ENCODE measurements at places on chromosomes 7 and 10. TPM values are rescaled to one million over a fixed set of nuclear protein-coding genes. Genes with fewer than 3 reads are reported as not detected.

- DNase-seq = no peak
- no peak overlapping the region for H3K4me3 ChIP-seq
- no peaks in the 10 kb centered on the region for H3K36me3 ChIP-seq
- no peaks in the 10 kb centered on the region for H3K4me1 ChIP-seq
- H3K27ac ChIP-seq = no peak overlapping the region
- H3K27me3 ChIP-seq = no peaks in the 10 kb centered on the region
Observed at GRCh38 chr7:7416031-7416858, 119.4 kb downstream of the COL28A1 start.

- no peaks in the 10 kb centered on the region for H3K36me3 ChIP-seq
- H3K27me3 ChIP-seq = no peaks in the 10 kb centered on the region
- no peak overlapping the region for H3K4me3 ChIP-seq
Observed at GRCh38 chr10:131016556-131016955, 295.0 kb downstream of the TCERG1L start.

DNA sequence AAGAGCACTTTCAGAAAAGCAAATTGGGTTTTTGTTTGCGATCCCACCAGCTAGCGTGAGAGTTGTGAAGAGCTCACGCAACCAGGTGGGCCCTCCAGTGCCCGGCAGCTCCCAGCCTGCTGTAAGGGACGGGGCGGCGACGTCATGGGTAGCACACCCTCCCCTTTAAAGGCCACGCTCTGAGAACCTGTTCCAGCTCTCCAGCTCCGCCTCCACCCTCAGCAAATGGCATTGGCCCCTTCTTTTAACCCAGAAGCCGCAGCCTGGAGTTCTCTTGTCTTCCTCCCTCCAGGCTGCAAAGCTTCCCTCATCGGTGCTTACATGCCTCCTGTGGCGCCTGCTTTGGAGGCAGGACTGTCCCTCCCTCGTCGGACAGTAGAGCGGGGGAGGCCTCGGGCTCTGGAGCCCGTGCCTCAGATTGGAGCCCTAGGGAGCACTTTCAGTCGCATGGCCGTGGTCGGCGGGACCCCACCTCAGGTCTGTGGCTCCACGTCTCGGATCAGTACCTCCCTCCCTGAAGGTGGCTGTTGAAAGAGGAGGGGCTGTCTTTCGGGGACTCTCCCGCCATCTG, 32.9 kb downstream of the WIPI2 start:
- H3K36me3 ChIP-seq = peaks cover 13% of the 10 kb centered on the region
- DNase-seq = no peak
- H3K4me3 ChIP-seq = no peak overlapping the region
- H3K4me1 ChIP-seq = no peaks in the 10 kb centered on the region

GRCh38 chr10:63466144-63466935, 563 bp upstream of the JMJD1C start:
- H3K4me3 ChIP-seq = peak overlapping the region; percentile 60
- H3K27ac ChIP-seq = peak overlapping the region; percentile 68
- peak; percentile 79 for DNase-seq

DNA sequence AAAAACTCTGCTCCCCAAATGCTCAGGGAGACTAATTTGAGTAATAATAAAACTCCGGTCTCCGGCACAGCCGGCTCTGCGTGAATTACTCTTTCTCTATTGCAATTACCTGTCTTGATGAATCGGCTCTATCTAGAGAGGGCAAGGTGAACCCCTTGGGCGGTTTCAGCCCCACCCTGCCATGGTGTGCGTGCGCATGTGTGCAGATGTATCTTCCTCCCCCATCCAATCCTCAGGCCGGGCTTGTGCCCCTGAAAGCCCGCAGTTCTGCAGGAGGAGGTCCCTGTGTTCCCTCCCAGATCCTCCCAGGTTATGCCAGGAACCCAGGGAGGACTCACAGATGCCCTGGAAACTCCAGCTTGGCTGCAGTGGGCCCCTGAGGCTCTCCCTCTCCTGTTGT, 48.3 kb upstream of the MYL10 start:
- DNase-seq = no peak
- no peaks in the 10 kb centered on the region for H3K4me1 ChIP-seq
- H3K27me3 ChIP-seq = no peaks in the 10 kb centered on the region
- H3K27ac ChIP-seq = no peak overlapping the region

GRCh38 chr7:50851891-50852290, 69.2 kb upstream of the GRB10 start:
- H3K4me1 ChIP-seq = no peaks in the 10 kb centered on the region
- H3K36me3 ChIP-seq = no peaks in the 10 kb centered on the region
- no peaks in the 10 kb centered on the region for H3K27me3 ChIP-seq
- no peak overlapping the region for H3K4me3 ChIP-seq
- no peak overlapping the region for H3K27ac ChIP-seq
- DNase-seq = no peak

The HYAL4 gene
- total RNA-seq = not detected

The NOC3L gene
- 17.6 TPM for total RNA-seq

The SLC26A5 gene
- total RNA-seq = 0.78 TPM
